ENCODE measurements at places on chromosomes 11 and 22. TPM values are rescaled to one million over a fixed set of nuclear protein-coding genes. Genes with fewer than 3 reads are reported as not detected.

RPS19BP1 gene
- total RNA-seq, result 80.2 TPM

CD3G gene
- total RNA-seq, result 227 TPM

TMEM191B gene
- 0.94 TPM for total RNA-seq

DNA sequence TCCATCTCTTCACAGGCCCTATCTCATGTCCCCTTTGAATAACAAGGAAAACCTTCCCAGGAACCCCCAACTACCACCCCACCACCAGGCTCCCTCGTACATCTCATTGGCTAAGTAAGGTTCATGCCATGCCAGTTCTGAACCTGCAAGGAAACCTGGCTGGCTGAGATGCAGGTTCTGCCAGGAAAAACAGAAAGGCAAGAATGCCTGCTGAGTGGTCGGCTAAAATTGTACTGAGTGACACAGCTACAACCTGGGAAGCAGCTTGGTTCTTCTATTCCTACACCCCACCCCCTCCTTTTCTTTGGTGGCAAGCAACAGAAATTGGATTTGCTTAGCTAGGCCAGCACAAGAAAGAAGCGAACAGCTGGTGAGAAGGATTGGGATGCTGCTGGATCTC, 36.1 kb upstream of the TSPAN18 start:
- DNase-seq, result no peak

IGF2 gene
- total RNA-seq, result not detected

Data from activated CD8-positive, alpha-beta T cell treated with anti-CD3 and anti-CD28 coated beads, Interleukin-2, amount 10 ng/mL, durations not matched to agents 7 days and 5 days (primary cell).